Endothelial cell (in vitro differentiated cells): ENCODE measurements at places on chromosomes 2 and 18.

DNA sequence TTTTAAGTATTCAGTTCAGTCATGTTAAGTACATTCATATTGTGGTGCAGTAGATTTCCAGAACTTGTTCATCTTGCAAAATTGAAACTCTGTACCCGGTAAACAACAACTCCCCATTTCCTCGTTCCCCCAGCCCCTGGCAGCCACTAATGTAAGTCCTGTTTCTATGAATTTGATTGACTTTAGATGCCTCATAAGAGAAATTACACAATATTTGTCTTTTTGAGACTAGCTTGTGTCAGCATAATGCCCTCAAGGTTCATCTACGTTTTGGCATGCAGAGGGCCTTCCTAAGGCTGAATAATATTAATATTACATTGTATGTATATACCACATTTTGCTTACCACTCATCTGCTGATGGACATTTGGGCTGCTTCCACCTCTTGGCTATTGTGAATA, 30.9 kb downstream of the METTL21A start:
- DNase-seq: no peak

DNA sequence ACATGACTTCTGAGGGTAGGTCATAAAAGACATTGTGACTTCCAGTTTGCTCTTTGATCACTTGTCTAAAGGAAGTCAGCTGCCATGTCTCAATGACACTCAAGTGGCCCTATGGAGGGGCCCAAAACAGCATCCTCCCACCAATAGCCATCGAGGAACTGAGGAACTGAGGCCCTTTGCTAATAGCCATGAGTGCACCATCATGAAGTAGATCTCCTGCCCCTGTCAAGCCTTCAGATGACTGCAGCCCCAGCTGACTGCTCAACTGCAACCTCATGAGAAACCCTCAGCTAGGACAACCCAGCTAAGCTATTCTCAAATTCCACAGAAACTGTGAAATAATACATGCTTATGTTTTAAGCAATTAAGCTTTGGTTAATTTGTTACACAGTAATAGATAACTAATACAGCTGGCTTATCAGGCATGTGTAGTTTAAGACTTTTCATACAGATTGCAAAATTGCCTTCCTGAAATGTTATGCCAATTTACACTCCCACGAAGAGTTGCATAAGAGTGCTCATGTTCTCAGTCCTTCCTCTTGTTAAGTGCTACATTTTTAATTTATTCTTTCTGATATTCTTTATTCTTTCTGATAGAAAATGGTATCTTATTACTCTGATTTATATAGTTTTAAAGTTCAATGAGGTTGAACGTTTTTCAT, 105.6 kb upstream of the NDUFV2 start:
- no peak for DNase-seq

DNA sequence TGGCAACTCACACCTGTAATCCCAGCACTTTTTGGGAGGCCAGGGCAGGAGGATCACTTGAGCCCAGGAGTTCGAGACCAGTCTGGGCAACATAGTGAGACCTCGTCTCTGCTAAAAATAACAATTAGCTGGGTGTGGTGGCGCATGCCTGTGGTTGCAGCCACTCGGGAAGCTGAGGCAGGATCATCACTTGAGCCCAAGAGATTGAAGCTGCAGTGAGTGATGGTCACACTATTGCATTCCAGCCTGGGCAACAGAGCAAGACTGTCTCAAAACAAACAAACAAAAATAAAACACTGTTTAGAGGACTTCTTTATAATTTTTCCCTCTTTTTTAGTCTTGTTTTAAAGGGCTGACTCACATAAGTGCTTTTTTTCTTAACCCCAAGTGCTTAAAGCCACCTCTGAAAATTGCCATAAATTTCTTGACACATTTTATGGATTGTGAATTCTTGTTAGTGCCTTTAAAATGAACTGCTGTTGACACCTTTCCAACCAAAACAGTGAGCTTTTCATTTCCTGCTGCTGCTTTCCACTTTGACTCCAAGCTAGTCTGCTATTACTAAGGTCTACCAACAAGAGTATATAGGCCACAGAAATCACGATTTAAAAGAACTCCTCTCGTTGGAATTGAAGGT, 41.7 kb downstream of the CYP20A1 start:
- no peak for DNase-seq

DNA sequence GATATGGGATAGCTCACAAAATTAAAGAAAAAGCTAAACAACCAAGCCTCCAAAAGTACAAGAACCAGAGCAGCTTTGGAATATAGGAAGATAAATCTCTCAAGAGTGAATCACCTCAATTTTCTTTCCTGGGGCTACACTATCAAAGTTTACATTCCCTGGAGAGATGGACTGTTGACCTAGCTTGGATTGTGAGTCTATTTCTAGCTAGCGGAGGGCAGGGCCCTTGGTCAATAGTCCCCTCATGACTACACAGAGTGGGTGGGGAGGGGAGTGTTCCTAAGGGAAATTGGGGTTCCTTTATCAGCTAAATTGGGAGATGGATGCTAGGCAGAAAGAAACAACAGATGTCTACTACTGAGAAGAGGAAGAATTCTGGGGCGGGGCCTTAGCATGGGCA, 29.9 kb upstream of the EIF2AK3 start:
- no peak for DNase-seq

GRCh38 chr2:102703305-102703704, 58.5 kb upstream of the TMEM182 start:
- no peak for DNase-seq

GRCh38 chr2:37583402-37583801, 88.0 kb downstream of the CDC42EP3 start:
- no peak for DNase-seq

GRCh38 chr2:1892529-1893250, 148.4 kb upstream of the PXDN start:
- no peak for DNase-seq

GRCh38 chr18:63844254-63844653, 43.3 kb upstream of the SERPINB2 start:
- no peak for DNase-seq

DNA sequence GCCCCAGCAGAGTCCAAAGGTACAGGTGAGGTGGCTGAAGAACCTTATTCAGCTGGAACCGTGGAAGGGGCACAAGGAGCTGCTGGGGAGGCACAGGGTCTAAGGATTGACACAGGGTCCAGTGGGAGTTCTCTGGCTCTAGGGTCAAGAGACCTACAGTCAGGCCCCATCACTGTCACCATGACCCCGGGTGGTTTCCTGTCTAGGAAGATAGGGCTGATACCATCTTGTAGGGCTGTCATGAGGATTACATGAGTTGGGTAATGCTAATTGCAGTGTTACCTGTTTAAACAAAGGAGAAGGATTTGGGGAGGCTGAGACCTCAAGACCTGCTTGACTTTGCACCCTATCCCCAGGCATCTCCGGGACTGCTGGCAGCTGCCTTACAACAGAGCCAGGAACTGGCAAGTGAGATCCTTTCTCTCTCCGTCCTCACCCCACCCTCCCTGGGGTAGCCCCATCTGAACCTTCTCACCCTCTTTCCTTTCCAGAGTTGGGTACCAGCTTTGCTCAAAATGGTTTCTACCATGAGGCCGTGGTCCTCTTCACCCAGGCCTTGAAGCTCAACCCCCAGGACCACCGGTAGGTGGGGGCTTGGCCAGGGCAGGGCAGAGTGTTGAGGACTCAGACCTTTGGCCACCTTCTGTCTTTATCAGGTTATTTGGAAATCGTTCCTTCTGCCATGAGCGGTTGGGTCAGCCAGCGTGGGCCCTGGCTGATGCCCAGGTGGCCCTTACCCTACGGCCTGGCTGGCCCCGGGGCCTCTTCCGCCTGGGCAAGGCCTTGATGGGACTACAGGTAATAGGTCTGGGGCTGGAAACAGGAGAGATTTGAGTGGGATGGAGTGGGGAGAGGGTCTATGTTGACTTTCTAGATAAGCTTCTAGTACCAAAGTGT, 7.5 kb downstream of the LBX2 start:
- no peak for DNase-seq

- no peak for DNase-seq
Observed at GRCh38 chr2:34215174-34215573, 616.1 kb upstream of the FAM98A start.
